Thoracic aorta endothelial cell (primary cell): ENCODE measurements at places on chromosomes 16 and 17. TPM values are rescaled to one million over a fixed set of nuclear protein-coding genes. Genes with fewer than 3 reads are reported as not detected.

SPPL2C gene
- not detected in 2 replicates for total RNA-seq

ABCA6 gene
- 32.7 and 36.3 TPM in 2 replicates for total RNA-seq

SEC14L5 gene
- total RNA-seq, result not detected in 2 replicates

ZNF423 gene
- total RNA-seq, result 0.53 and 1.7 TPM in 2 replicates

CD300LD gene
- not detected in 2 replicates for total RNA-seq

ABAT gene
- total RNA-seq, result 1.9 and 2.0 TPM in 2 replicates

PRKCB gene
- total RNA-seq, result under 0.01 and 0.14 TPM in 2 replicates

PLXDC1 gene
- not detected in 2 replicates for total RNA-seq

SLC47A1 gene
- total RNA-seq, result 8.6 and 15.4 TPM in 2 replicates

TMC7 gene
- total RNA-seq, result 4.2 and 5.6 TPM in 2 replicates

ANKRD40 gene
- 61.4 and 69.2 TPM in 2 replicates for total RNA-seq

CA5A gene
- total RNA-seq, result not detected in 2 replicates

ZNF174 gene
- 10.2 TPM in 2 replicates for total RNA-seq

TBX21 gene
- not detected in 2 replicates for total RNA-seq

C17orf113 gene
- 0.07 and 0.13 TPM in 2 replicates for total RNA-seq

NR1D1 gene
- 2.1 and 2.6 TPM in 2 replicates for total RNA-seq

KRT33A gene
- total RNA-seq, result not detected in 2 replicates

TMEM235 gene
- total RNA-seq, result 0.14 TPM in 1 of 2 replicates, not detected in the other

ZNF624 gene
- 5.6 and 6.6 TPM in 2 replicates for total RNA-seq

TEX14 gene
- total RNA-seq, result under 0.01 and 0.07 TPM in 2 replicates

HOXB5 gene
- total RNA-seq, result 0.13 and 1.5 TPM in 2 replicates

ZSCAN32 gene
- total RNA-seq, result 10.4 and 12.2 TPM in 2 replicates

TBC1D3K gene
- total RNA-seq, result not detected in 2 replicates

P2RX1 gene
- total RNA-seq, result not detected in 2 replicates

SOST gene
- not detected in 2 replicates for total RNA-seq

IRX5 gene
- 0.22 and 0.93 TPM in 2 replicates for total RNA-seq

TRIM25 gene
- total RNA-seq, result 43.2 and 61.9 TPM in 2 replicates

CTRL gene
- total RNA-seq, result 0.57 TPM in 1 of 2 replicates, not detected in the other
